ENCODE measurements at places on chromosomes 16 and 17.

GRCh38 chr17:3632287-3632686 is 3.8 kb downstream of the SHPK start:
- no peaks in the 10 kb centered on the region for H3K36me3 ChIP-seq
- H3K4me3 ChIP-seq: no peak overlapping the region
- H3K27me3 ChIP-seq: no peaks in the 10 kb centered on the region
- DNase-seq: no peak

- H3K27ac ChIP-seq: no peak overlapping the region
- peaks cover 3% of the 10 kb centered on the region for H3K27me3 ChIP-seq
Observed at GRCh38 chr17:49910094-49910857, 58.7 kb upstream of the DLX4 start.

- H3K27ac ChIP-seq: no peak overlapping the region
- no peaks in the 10 kb centered on the region for H3K27me3 ChIP-seq
- no peaks in the 10 kb centered on the region for H3K4me1 ChIP-seq
- H3K4me3 ChIP-seq: peak overlapping the region; percentile 26
- no peaks in the 10 kb centered on the region for H3K36me3 ChIP-seq
Observed at GRCh38 chr17:60102632-60103096, 23.9 kb upstream of the HEATR6 start.

DNA sequence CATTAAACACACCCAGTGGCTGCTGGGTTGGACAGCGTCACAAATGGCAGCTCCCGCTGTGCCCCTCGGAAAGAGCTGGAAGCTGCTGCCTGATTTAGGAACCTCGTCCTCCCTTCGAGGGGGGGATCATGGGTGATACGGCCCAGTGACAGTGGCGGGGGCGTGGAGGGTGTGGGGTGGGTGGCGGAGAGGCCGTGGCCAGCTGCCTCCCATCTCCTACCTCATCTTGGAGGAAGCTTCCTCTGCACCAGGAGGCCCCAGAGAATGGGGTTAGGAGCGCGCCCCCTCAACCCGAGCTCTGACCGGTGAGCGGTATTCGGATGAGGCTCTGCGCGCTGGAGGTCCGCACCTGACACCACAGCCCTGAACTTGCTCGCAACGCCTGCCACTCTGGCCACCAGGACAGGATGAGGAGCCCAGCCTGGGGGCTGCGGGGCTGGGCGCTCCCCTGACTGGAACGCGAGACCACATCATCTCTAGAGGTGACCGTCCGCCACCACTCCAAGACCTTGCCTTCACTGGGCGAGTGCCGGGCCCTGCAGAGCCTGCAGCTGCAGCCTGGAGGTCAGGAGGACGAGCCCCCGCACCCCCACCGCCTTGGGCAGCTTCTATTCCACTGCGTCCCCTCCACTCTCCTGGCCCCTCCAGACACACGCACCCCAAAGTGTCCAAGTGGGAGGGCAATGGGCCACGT is 80.9 kb downstream of the KLHDC4 start:
- DNase-seq: no peak
- no peak overlapping the region for H3K27ac ChIP-seq
- no peak overlapping the region for H3K4me3 ChIP-seq
- H3K4me1 ChIP-seq: peaks cover 5% of the 10 kb centered on the region

GRCh38 chr17:80970044-80970761 is 21.4 kb upstream of the CHMP6 start:
- no peaks in the 10 kb centered on the region for H3K27me3 ChIP-seq
- H3K36me3 ChIP-seq: no peaks in the 10 kb centered on the region
- H3K27ac ChIP-seq: no peak overlapping the region
- peaks cover 25% of the 10 kb centered on the region for H3K4me1 ChIP-seq
- DNase-seq: peak; percentile 55

DNA sequence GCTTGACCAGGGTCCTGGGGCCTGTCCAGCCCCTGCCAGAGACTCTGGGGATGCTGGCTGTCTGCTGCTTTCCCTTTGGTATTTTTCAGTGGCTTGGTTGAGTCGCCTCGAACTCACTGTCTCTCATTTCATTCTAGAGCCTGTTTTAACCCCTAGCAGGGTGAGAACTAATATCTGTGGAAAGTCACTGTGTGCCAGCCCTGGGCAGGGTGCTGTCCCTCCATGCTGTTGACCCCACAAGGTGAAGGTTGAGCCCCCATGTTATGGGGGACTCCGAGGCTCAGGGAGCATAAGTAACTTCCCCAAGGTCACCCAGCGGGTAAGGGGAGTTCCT is 33.0 kb downstream of the DCAKD start:
- peaks cover 34% of the 10 kb centered on the region for H3K4me1 ChIP-seq
- H3K27ac ChIP-seq: no peak overlapping the region
- H3K4me3 ChIP-seq: peak overlapping the region; percentile 56

DNA sequence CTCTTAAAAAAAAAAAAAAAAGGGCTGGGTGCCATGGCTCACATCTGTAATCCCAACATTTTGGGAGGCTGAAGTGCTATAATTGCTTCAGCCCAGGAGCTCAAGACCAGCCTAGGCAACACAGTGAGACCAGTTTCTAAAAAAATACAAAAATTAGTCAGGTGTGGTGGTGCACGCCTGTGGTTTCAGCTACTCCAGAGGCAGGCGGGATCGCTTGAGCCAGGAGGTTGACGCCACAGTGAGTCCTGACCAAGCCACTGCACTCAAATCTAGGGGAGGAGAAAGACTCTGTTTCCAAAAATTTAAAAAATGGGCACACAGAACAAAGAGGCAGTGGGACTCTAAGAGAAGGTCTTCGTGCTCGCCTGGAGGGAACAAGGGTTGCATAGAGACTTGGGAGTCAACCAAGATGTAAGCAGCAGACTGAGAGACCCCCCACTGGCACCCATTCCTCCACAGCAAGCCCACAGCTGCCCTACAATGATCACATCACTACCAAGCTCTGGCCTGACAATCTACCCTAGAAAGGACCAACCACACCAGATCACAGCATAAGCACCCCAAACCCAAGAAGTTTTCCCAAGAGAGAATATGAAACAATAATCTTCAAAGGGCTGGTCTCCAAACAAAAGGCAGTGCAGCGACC is 121.6 kb downstream of the ANKRD11 start:
- H3K4me3 ChIP-seq: no peak overlapping the region
- no peaks in the 10 kb centered on the region for H3K36me3 ChIP-seq
- DNase-seq: no peak
- H3K4me1 ChIP-seq: peaks cover 39% of the 10 kb centered on the region
- H3K27ac ChIP-seq: no peak overlapping the region
- H3K27me3 ChIP-seq: no peaks in the 10 kb centered on the region

- H3K27me3 ChIP-seq: no peaks in the 10 kb centered on the region
- H3K4me3 ChIP-seq: no peak overlapping the region
- peaks cover 4% of the 10 kb centered on the region for H3K4me1 ChIP-seq
- H3K27ac ChIP-seq: no peak overlapping the region
- H3K36me3 ChIP-seq: no peaks in the 10 kb centered on the region
Observed at GRCh38 chr17:16348586-16348985, 4.7 kb downstream of the CENPV start.

- DNase-seq: no peak
- H3K4me1 ChIP-seq: peaks cover 43% of the 10 kb centered on the region
- no peak overlapping the region for H3K4me3 ChIP-seq
- peak overlapping the region; percentile 66 for H3K27ac ChIP-seq
- H3K36me3 ChIP-seq: no peaks in the 10 kb centered on the region
Observed at GRCh38 chr16:19696961-19697360, 21.1 kb downstream of the KNOP1 start.

DNA sequence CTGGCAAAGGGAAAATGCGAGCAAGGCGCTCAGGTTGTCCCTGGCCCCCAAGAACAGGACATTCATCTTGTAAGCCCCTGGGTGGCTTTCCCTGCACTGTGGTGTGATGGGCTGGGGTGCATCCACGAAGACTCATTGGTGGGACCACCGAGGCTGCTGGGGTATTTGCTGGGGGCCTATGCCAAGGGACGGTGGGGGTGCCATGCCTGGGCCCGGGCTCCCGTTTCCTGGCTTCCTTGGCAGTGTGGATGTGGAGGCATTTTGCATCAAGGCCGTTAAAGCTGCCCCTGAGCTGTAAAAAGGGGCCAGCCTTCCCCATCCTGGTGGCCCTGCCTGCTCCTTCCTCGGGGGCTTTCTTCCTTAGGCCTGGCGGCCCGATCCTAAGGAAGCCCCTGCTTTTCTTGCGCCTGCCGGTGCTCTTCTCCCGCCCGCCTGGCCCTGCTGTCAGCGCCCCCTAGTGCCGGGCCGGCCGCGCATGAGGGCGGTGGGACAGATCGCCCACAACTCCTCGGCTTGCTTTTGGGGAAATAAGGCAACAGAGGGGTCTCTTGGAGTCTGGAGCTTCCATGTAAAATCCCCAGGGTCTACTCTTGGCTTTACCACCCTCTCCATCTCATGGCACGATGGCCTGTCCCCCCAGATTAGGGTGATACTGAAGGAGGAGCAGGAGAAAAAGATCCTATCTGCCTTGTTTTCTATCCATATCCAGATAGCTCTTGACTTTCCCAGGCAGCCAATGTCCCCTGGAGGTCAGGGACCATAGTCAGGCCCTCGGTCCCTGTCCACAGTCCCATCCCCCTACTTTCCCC is 9.8 kb upstream of the TBX2 start:
- no peaks in the 10 kb centered on the region for H3K27me3 ChIP-seq
- no peak overlapping the region for H3K27ac ChIP-seq
- no peaks in the 10 kb centered on the region for H3K36me3 ChIP-seq
- DNase-seq: no peak

DNA sequence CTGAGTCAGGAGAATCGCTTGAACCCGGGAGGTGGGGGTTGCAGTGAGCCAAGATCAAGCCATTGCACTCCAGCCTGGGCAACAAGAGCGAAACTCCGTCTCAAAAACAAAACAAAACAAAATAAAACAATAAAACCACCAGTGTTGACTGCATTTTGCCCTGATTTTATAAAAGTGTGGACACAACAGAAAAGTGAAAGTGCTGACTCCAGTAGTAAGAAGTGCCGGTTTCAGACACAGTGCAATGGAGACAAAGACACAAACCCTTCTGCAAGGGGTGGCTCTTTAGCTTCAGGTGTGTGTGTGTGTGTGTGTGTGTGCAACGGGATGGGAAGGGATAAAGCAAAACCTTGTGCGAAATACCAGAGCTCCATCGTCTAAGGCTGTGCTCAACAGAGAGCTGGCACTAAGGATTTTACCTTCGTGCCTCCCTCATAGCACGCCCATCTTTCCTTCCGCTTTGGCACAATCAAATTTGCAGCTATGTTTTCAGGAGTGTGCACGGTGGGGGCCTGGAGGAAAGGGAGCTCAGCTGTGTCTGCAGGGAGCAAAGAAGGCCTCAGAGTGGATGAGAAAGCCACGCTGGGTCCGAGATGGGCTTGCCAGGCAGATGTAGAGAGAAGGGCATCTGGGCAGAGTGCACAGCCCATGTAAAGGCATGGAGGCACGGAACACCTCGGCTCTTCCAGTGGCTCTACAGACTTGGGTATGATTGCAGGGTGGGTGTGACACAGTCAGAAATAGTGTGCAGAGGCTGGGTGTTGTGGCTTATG is 15.5 kb downstream of the MXRA7 start:
- no peak overlapping the region for H3K4me3 ChIP-seq
- peak overlapping the region; percentile 18 for H3K27ac ChIP-seq
- H3K4me1 ChIP-seq: peaks cover 81% of the 10 kb centered on the region
- DNase-seq: no peak

- H3K4me3 ChIP-seq: no peak overlapping the region
- no peak for DNase-seq
- H3K36me3 ChIP-seq: no peaks in the 10 kb centered on the region
- no peaks in the 10 kb centered on the region for H3K27me3 ChIP-seq
Observed at GRCh38 chr17:64090144-64090543, 39.8 kb downstream of the ERN1 start.

DNA sequence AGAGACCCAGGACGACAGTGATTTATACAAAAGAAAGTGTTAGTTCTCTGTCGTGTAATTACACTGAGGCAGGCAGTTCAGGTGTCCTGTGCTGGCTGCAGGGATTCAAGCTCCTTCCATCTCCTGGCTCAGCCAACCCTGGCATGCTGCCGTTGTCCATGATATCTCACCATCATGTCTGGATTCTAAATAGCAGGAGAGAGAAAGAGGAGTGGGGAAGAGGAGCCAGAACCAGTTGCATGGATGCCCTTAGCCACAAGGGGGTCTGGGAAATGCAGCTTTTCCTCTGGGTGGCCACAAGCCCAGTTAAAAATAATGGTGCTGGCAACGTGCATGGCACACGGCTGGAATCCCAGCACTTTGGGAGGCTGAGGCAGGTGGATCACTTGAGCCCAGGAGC is 9.7 kb downstream of the C16orf54 start:
- H3K4me3 ChIP-seq: no peak overlapping the region
- no peaks in the 10 kb centered on the region for H3K4me1 ChIP-seq
- DNase-seq: no peak
- H3K27ac ChIP-seq: no peak overlapping the region
- H3K27me3 ChIP-seq: no peaks in the 10 kb centered on the region

DNA sequence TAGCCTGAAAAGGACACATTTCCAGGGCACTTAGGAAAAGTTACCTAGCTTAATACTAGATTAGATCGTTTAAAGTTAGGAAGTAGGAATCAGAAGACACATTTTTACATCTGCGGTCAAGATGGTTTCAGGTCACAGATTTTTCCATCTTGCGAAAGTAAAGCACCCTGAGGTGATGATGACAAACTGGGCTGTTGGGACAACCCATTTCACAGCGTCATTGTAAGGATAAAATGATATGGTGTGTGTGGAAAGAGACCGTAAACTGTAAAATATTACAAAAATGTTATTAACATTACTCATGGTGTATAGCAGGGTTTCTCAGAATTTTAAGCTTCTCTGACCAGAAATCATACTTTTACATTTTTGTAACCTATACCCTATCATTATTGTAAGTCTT is 10.1 kb upstream of the MAP2K6 start:
- no peaks in the 10 kb centered on the region for H3K27me3 ChIP-seq
- H3K27ac ChIP-seq: no peak overlapping the region
- no peak overlapping the region for H3K4me3 ChIP-seq
- H3K36me3 ChIP-seq: no peaks in the 10 kb centered on the region
- H3K4me1 ChIP-seq: no peaks in the 10 kb centered on the region
- DNase-seq: no peak

DNA sequence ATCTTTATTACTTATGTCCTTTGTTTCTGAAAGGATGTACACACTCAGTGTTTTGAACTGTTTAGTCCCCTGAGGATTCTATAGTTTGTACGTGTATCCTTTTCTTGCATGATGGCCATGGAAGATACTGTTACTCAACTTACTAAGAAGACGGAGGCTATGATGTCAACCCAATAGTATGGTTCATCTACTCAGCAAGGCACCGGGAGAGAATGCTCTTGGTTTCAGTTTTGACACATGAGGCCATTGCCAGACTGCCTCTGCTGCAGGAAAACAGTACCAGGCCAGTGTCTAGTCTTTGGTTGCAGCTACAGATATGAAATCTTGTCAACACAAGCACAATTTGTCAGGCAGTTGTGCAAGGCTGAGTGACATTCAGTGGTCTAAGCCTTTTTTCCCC is 134.5 kb downstream of the MRTFB start:
- H3K27ac ChIP-seq: no peak overlapping the region
- H3K27me3 ChIP-seq: no peaks in the 10 kb centered on the region
- H3K4me1 ChIP-seq: peaks cover 11% of the 10 kb centered on the region

DNA sequence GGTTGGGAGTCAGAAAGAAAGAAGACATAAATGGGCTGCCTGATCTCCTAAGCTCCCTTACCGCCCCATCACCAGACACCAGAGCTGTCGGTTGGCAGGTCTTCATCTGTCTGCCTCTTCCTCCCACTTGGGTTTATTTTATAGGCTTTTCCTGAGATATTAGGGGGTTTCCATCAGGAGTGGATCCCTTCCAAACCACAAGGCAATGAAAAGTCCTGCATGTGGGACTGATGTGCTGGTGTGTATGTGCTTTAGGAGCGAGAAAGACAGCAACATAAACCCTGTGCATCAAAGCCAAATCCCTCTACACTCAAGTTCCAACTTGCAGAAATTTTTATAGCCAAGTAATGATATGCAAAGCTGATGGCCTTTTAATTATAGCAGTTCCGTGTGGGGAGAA is 389.5 kb downstream of the SLC39A11 start:
- no peak overlapping the region for H3K4me3 ChIP-seq
- H3K36me3 ChIP-seq: no peaks in the 10 kb centered on the region
- no peak for DNase-seq
- no peak overlapping the region for H3K27ac ChIP-seq
